Stimulated activated CD8-positive, alpha-beta memory T cell treated with anti-CD3 and anti-CD28 coated beads, Interleukin-4, amount 100 ng/mL, for 48 hours (primary cell): ENCODE measurements at places on chromosomes 6 and 20.

GRCh38 chr20:671252-672030 is 4.2 kb downstream of the SCRT2 start:
- no peak for DNase-seq

GRCh38 chr6:110728501-110728900 is 86.8 kb downstream of the CDK19 start:
- DNase-seq: no peak

DNA sequence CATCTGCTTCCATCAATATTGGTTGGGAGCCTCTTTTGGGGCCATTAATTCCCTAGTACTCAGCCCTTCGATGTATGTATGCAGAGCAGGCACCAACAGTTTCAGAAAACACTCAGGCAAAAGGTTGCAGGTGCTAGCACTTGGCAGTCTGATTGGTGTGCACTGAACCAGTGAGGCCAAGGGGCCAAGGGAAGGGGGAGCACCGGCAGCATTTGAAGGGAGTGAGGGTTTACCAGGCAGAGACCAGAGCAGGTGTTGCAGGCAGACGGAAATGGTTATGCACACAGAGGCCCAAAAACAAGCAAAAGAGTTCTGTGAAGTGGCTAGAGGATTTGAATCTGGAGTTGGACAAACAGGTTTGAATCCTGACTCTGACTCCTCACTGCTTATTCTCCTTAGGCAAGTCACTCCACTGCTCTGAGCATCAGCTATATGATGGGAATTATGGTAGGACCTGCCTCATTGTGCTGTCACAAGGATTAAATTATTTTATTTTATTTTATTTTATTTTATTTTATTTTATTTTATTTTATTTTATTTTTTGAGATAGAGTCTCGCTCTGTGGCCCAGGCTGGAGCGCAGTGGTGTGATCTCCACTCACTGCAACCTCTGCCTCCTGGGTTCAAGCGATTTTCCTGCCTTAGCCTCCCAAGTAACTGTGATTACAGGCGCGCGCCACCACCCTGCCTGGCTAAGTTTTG is 58.1 kb upstream of the SHLD1 start:
- DNase-seq: no peak

- DNase-seq: no peak
These were observed 14.1 kb downstream of the CD93 start for GRCh38 chr20:23071996-23072395.

- no peak for DNase-seq
These were observed 32.8 kb upstream of the PTPN1 start for GRCh38 chr20:50477239-50477872.

- no peak for DNase-seq
These were observed 3.8 kb downstream of the SLC44A4 start for GRCh38 chr6:31874836-31875572.

DNA sequence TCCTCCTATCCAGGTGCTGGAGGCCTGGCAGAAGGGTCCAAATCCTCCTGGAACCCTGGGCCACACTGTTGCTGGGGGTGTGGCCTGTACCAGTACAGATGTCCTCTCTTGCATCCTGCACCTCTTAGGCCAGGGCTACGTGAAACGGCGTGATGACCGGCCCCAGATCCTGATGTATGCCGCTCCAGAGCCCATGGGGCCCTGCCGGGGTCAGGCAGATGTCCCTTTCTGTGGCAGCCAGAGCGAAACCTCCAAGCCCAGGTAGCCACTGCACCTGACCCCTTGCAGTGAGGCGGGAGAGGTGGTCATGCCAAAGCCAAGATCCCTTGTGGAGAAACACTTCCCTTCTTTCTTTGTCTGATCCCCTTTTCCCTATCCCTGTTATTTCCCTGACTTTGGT is 14.2 kb downstream of the DNPH1 start:
- no peak for DNase-seq

- no peak for DNase-seq
These were observed 391.5 kb upstream of the MANEA start for GRCh38 chr6:95185874-95186273.

DNA sequence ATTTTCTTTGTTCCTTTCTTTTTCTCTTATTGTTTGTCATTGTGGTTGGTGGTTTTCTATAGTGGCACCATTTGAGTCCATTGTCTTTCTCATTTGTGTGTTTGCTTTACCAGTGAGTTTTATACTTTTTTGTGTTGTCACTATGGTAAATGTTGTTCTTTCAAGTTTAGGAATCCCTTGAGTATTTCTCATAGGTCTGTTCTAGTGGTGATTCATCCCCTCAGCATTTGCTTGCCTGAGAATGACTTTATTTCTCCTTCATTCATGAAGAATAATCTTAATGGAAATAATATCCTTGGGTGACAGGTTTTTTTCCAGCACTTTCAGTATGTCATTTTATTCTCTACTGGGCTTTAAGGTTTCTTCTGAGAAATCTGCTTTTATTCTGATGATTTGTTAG is 209.2 kb upstream of the ASCC3 start:
- DNase-seq: no peak

GRCh38 chr20:44829688-44830087 is 19.3 kb upstream of the RIMS4 start:
- no peak for DNase-seq

DNA sequence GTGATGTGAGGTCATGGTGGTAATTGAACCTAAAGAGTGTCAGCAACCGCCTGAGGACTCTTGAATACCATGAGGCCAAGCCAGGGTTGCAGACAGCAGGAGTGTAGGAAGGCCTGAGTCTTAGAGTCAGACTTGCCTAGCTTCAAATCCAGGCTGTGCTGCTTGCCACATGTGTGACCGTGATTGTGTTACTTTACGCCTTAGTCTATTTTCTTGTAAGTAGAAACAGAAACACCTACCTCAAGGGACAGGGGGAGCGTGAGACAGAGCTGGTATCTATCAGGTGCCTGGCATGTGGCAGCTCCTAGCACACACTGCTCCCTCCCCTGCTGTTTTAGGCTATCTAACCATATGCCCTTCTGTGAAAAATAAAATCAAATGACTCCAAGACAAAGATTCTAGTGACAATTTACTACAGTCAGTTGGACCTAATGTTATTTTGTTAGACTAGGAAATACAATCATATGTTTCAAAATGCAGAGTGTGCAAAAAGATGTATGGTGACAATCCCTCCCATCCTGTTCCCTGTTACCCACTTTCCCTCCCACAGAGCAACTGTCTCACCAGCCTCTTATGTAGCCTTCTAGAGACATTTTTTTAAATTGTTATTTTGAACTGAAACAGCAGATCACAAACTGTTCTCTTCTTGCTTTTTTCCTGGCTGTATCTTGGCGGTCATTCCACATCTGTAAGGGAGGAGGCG is 21.7 kb downstream of the TAF8 start:
- DNase-seq: no peak

DNA sequence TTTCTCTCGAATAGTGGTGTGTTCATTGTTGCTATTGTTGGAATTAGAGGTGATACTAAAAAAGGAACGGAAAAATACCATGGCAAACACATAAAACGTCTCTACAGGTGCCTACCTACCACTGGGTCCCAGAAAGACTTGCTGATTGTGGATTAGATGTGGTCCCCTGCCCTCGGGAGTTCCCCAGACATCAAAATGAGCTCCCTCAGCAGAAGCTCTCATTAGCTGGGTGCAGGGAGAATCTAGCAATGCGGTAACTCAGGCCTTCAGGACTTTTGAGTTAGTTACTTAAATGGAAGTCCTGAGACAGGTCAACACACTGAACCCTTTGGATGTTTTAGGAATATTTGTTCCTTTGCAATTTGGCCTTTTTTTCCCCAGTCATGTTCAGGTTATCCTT is 6.1 kb downstream of the IRF4 start:
- peak; percentile 22 for DNase-seq

GRCh38 chr6:140079328-140079727 is 704.9 kb upstream of the CITED2 start:
- no peak for DNase-seq

GRCh38 chr20:22058746-22059145 is 353.3 kb downstream of the PAX1 start:
- DNase-seq: no peak

GRCh38 chr20:36676701-36677421 is 30.9 kb upstream of the SLA2 start:
- no peak for DNase-seq

GRCh38 chr20:34990231-34990630 is 34.6 kb downstream of the MYH7B start:
- no peak for DNase-seq

DNA sequence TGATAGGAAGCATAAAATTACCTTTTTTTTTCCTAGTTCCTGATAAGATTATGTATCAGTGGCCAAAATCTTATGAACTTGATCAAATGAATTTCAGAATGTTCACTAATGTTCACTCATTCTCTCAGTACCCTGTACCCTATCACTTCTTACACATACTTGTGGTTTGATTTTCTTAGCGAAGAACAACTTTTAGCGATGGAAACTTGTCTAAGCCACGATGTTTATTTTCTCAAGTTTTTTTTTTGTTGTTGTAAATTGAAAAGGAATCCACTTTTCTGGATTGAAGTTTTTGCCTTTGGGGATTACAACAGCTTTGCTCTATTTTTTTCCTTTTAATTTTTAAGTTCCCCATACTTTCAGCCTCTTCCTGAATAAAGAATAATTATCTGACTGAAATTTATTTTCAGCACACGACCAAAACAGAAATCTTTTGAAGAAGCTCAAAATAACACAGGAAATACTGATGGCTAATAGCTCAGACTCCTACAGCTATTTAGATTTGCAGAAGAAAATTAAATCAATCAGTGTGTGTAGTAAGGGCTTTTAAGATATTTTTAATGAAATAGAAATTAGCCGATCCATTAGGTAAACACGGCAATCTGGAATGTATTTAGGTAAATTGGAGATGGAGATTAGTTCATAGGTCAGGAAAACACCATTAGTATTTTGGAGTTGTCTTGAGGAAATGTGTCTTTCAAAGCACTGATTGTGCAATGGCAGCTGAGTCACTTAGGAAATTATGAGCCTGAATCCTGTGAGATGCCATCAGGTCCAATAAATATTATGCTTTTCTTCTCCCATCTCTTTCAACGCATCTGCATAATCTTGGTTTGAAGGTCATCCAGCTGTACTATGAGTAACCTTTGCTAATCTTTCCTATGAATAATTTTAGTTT is 217.5 kb downstream of the GJA1 start:
- no peak for DNase-seq

DNA sequence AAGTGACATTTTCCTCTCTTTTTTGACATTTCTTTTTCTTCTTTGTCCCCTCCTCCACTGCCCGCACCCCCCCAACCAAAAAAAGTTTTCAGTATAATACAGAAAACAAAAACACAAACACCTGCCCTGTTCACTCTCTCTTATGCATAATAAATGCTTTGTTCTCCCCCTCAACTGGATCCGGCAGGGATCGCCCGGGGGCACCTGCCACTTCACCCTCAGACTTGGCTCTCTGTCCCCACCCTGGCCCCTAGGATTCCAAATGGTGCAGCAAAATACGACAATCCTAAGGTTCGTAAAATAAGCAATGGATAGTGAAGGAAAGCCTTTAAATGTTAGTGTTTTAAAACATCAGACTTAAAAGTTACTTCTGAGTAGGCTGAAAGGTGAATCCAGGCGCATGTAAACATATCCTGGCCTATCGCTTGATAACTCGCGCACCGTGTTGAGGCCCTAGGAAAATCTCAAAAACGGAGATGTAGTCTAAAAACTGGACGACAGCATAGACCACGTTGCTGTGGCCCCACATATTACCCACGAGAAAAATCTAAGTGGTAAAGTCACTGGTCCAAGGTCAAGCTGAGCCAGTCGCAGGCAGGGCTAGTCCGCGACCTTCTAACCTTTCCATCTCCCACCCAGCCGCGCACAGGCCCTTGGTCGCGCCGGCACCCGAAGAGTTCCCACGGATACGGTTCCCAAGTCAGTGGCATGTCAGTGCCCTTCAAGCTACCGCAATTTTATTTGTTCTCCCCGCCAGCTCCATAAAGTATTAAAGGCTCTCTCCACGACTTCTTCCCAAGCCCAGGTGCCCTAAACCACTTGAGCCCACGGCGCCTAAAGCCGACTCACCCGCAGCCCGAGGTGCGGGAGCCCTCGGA is 130.8 kb downstream of the OGFRL1 start:
- DNase-seq: no peak

DNA sequence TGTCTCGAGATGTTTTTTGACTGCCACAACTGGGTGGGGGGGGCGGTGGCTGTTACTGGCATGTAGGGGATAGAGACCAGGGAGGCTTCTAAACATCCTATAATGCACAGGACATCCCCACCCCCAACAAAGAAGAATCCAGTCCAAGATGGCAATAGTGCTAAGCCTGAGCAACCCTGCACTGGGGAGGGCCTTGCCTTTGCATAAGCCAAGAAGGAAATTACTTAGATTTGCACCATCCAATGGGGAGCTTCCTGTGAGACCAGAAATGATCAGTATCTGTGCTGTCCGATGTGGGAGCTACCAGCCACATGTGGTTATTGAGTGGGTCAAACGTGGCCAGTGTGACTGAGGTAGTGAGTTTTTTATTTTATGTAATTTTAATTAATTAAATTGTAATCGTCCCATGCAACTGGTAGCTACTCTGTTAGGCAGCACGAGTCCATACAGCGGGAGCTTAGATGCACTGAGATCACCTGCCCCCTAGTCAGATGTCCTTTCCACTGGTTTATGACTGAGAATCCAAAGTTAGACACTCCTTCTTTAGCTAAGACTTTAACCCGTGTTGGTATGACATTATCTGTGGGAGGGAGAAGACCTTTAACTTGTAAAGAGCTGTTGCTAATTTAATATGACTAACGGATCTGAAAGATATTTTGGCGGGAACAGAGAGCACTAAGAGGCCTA is 97.4 kb upstream of the NEDD9 start:
- no peak for DNase-seq

DNA sequence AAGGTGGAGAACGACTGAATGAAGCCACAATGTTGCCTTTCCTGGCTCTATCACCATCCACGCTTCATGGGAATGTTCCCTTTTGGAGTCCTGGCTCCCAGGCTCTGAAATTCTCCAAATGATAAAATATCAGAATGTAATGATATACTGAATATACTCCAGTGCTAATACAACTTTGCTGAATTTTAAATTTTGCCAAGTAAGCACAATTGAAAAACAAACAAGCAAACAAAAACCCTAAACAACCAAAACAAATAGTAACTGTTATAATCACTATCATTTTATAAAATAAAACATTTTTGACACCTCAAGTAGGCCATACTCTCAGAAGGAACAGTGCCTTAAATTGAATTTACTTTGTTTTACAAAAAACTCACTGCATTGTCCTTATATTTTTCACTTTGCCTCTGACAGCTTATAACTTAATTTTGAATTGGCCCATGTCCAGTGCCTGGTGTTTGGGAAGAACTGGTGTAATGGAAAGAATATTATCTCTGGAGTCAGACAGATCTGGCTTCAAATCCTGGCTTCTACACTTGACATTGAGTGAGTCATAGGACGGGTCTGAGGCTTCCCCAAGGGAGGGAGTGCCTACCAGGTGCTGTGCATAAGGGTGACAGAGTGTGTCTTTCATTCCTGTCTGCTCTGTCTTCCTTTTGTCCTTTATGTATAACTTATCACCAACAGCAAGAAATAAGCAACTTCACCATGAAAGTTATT is 698.3 kb downstream of the EPM2A start:
- no peak for DNase-seq

DNA sequence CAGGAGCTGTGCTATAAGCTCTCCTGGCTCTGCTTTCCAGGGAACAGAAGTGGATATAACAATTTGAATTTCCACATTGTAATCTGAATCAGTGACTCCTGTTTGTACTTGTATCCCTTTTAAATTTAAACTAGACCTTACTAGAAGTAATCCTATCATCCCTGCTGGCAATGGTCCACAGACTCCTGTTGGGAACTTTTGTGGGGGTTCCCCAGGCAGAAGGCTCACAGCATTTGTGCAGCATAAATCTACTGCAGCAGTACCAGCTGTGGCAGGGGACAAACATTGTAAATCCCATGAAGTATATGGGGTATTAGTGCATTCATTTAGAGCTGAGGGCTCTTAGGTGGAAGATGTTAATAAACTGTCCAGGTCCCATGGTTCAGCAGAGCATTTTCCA is 12.0 kb upstream of the PDCD2 start:
- DNase-seq: no peak
